Ureter (tissue), 1 donor: ENCODE measurements at places on chromosomes 4 and X.
A peak's percentile ranks its signal among the peaks of the same experiment; 100 is the strongest.

- no peak for DNase-seq
Observed at GRCh38 chr4:151356510-151356909, 31.1 kb upstream of the SH3D19 start.

DNA sequence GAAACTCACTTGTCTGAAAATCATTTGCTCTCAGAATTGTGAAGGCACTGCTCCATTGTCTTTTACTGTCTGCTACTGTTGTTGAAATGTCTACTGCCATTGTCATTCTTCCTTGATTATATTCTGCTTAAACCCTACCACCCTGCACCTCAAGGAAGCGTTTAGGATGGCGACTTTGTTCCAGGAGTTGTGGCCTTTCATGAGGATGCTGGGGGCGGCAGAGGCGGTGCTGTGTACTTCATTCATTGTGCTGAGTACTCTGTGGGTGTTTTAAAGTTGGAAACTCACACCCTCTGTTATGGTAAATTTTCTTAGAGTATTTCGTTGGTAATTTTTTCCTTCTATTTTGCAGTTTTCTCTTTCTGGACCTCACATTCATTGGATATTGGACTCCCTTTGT is 258.9 kb downstream of the TENM3 start:
- no peak for DNase-seq

- DNase-seq: no peak
Observed at GRCh38 chrX:85504381-85504780, 124.9 kb upstream of the POF1B start.

- no peak for DNase-seq
Observed at GRCh38 chrX:53257166-53257565, 24.2 kb downstream of the IQSEC2 start.

GRCh38 chrX:154490021-154490413 is 412 bp downstream of the SLC10A3 start:
- no peak for DNase-seq

- DNase-seq: no peak
Observed at GRCh38 chr4:48786549-48786948, 6.5 kb upstream of the FRYL start.

DNA sequence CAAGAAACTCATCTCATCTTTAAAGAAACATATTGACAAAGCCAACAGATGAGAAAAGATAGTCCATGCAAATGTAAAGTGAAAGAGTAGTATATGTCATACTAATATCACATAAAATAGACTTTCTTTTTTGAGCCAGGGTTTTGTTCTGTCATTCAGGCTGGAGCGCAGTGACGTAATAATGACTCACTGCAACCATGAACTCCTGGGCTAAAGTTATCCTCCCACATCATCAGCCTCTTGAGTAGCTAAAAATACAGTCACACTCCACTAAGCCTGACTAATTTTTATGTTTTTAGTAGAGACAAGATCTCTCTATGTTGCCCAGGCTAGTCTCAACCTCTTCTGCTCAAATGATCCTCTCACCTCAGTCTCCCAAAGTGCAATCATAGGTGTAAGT is 51.8 kb upstream of the TRAM1L1 start:
- DNase-seq: no peak

GRCh38 chr4:3203971-3204431 is 45.0 kb upstream of the MSANTD1 start:
- DNase-seq: peak; percentile 54

GRCh38 chr4:185473247-185473646 is 1.7 kb upstream of the CCDC110 start:
- no peak for DNase-seq

- DNase-seq: no peak
Observed at GRCh38 chrX:9131066-9131465, 97.1 kb upstream of the FAM9B start.

DNA sequence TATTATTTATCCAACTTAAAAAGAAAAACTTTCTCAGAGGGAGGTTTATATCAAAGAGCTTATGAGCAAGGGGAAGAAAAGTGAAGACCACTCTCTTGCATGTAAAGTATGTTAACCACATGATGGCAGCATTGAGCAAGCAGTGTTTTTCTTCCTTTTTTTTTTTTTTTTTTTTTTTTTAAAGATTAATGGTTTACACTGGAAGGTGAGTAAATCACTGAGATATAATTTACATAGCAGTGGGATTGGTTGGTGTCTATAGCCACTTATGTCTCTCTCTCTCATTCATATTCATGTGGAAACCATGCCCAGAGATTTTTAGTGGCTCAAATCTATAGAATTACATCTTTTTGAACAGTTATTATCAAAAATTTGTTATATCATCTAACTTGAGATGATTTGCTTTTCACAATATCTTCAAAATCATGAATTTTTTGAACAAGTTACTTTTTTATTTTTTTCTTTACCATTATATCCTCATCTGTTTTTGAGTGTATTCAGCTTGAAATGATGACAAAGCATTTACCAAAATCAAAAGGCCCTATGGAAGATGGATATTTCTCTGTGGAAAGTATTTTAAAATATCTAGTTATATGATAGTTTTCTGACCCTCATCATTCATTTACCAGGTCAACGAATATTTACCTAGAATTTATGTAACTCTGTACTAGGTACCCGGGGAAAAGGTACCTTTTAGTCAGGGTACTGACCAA is 31.6 kb downstream of the MTHFD2L start:
- no peak for DNase-seq

GRCh38 chr4:37431417-37431743 is 186.8 kb downstream of the NWD2 start:
- no peak for DNase-seq

- no peak for DNase-seq
Observed at GRCh38 chr4:74062953-74063352, 24.5 kb upstream of the CXCL3 start.

DNA sequence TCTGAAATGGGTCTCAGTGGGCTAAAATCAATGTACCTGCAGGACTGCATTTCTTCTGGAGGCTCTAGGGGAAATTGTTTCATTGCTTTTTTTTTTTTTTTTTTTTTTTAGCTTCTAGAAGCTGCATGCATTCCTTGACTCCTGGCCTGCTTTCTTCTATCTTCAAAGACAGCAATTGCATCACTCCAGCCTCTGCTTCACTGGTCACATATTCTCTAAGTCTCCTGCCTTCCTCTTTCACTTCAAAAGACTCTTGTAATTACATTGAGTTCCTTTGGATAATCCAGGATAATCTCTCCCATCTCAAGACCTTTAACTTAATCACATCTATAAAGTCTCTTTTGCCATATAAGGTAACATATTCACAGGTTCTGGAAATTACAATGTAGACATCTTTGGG is 11.3 kb upstream of the PCYT1B start:
- DNase-seq: no peak

GRCh38 chr4:122577808-122578781 is 42.8 kb downstream of the IL21 start:
- DNase-seq: no peak

- no peak for DNase-seq
Observed at GRCh38 chrX:40506201-40506985, 74.4 kb upstream of the ATP6AP2 start.

GRCh38 chrX:20967725-20968124 is 406.5 kb upstream of the CNKSR2 start:
- no peak for DNase-seq

GRCh38 chr4:107815158-107815557 is 9.6 kb upstream of the SGMS2 start:
- DNase-seq: no peak

DNA sequence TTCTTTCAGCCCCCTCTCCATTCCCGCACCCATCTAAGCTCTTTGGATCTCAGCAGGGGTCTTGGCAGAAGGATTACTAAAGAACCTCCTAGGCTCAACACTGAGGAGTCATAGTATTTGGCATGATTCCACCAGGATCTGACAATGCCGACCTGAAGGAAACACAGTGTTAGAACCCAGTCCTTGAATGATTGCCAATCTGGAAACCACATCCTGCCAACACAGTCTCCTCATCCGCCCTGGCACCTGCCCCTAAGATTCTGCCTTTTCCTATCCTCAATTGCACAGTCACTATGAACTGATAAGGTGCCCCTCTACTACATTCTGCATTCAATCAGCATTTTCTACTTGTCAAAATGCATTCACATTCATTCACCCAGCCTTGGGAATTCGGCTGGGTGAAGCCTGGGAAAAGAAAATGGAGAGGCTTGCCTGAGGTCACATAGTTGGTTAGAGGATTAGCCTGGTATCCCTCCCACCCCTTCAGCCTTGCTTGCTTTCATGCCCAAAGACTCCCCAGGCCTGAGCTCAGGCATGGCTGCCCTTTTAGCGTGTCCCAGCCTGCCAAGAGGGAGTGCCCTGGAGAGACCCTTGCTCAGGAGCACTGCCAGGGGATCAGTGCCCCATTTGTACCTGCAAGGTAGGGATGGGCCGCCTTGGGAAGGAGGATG is 2.2 kb upstream of the CLDN2 start:
- no peak for DNase-seq

DNA sequence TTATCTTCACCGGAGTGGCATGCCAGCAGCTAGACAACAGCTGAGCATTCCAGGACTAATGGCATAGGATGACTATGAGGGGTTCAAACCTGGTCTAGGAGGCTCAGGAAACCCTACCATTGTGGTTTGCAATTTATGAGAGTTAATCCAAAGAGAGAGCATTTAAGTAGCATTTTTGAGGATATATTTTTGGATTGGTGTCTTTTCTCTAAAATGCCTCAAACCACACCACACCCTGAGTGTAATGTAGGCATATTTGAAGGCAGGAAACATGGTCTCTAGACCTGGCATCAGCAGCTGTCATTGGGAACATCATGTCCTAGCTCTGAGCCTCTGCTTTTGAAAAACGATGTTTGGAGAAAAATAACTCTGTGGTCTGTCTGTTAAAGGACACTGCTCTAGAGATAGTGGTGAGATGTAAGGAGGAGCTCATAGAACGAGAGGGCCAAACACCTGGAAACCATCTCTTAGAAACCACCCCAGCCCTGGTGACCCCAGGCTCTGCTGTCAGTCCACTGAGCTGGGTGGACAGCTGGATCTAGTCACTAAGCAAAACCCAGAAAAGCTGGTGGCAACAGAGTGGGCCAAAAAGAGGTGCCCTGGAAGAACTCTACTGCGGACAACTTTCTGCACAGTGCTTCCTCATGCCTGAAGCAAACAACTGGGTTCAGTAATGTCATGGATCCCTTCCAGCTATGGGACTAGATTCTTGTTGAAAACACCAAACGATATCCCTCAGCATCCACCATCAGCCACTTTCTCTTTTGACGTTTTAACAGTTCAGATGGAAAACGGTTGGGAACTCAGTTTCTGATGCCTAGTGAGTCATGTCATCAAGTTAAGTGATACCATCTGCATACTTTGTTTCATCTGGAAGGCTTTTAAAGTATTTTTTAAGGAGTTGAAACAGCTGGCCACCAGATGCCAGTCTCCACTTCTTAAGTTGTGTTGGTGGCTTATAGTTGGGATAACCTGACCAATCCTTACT is 100.2 kb upstream of the C1QTNF7 start:
- no peak for DNase-seq

- DNase-seq: no peak
Observed at GRCh38 chr4:173717581-173717980, 187.6 kb upstream of the HAND2 start.
